ENCODE measurements at places on chromosomes 6 and 20.

- DNase-seq = no peak
Measured at GRCh38 chr6:129321303-129321702, 388.7 kb downstream of the ARHGAP18 start.

- no peak for DNase-seq
Measured at GRCh38 chr6:81138236-81138635, 614.2 kb downstream of the TENT5A start.

DNA sequence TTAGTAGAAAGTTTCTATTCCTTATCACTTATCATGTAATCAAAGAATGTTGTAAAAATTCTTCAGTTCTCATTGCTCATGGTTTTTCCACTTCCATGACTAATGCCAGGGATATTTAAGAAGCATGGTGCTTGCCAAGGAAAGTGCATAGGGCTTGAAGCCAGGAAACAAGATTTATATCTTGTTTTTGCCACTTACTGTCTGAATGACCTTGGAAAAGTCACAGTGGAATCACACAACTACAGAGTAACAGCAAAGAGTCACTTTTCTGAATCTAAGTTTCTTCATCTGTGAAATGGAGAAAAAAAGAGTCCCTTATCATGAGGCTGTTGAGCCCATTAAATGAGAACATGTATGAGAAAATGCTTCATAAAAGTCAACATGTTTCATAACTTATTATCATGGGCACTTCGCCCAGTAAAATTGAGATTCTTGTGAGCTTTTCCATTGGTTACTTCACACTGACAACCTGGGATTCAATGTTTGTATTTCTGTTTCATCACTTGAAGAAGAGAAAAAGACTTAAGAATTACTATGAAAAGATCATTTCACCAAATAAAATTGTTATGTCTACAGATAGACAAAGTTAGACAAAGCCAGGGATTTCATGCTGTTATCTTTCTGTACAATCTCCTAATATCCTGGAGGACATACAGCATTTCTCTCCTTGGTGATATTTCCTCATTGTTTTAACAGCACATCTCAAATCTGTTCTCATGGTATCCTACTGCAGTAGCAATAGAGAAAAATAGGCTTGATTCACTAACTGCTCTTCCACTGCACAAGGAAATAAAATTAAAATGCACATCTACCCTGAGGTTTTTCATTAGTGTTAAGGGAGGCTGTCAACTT, 7.6 kb upstream of the BMP5 start:
- peak; percentile 65 for DNase-seq

DNA sequence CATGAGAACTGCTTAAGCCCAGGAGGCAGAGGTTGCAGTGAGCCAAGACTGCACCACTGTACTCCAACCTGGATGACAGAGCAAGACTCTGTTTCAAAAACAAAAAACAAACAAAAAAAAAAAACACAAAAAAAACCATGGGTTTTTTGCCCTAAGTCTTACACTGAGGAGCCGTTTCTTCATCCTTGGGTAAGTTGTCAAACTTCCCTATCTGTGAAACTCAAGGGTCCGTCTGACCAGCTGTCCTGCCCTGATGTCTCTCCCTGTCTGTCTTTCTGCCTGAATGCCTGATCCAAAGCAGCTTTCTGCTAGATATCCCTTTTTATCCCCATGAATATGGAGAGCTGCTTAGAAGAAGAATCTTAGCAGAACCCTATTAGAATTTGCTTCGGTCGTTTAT, 41.3 kb upstream of the CLDN20 start:
- no peak for DNase-seq

- no peak for DNase-seq
Measured at GRCh38 chr6:45538641-45539547, 161.2 kb upstream of the SUPT3H start.

GRCh38 chr20:62156592-62157386, 13.2 kb downstream of the SS18L1 start:
- DNase-seq = no peak

- no peak for DNase-seq
Measured at GRCh38 chr20:9052136-9052535, 16.8 kb upstream of the PLCB4 start.

DNA sequence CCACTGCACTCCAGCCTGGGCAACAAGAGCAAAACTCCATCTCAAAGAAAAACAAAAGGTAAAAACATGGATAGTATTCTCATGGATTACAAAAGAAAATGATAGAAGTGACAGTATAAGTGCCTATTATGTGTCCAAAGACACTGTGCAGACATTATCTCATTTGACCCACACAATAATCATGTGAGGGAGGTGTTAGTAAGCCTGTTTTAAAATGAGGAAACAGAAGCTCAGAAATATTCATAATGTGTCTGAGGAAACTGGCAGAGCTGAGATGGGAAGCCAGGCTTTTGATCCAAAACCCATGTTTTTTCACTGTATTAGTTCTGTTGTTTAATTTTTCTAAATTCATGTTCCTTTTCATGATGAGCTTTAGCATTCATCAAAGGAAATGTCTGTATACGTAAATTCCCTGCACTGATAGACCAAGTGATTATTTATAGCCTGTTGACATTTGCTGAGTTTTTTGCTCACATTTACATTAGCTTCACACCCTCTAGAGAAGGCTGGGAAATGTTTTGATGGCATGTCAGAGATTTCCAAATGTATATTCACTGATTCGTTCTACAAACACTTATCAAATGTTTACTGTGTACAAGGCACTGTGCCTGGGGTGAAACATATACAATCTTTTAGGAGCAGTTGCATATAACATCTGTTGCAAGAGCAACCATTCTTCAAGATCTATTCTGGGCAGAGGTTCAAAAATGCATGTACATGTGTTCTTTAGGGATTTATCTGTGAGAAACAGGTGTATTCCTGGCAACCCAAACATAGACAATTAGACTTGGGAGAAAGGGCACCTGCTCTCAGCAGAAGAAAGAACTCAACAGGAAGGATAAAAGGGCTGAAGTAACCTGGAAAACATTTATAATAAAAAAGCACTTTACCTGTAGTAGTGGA, 331.5 kb downstream of the SAMD5 start:
- no peak for DNase-seq

DNA sequence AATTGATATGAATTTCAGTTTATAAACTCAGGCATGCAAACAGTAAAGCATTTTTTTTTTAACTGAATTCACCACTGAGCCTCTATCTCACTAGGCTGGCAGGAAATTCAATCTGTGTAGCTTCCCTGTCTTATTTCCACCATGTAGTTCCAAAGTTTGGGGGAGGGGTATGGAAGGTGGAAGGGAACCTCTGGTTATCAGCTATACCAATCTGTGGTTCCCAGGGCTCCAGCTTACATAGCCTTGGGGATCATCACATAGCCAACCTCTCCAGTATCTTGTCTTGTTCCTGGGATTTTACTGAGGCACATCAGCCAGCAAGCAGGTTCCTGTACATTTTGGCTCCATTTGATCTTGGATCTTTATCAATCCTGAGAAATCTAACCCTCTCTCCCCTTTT, 15.6 kb downstream of the RAD21L1 start:
- DNase-seq = no peak

DNA sequence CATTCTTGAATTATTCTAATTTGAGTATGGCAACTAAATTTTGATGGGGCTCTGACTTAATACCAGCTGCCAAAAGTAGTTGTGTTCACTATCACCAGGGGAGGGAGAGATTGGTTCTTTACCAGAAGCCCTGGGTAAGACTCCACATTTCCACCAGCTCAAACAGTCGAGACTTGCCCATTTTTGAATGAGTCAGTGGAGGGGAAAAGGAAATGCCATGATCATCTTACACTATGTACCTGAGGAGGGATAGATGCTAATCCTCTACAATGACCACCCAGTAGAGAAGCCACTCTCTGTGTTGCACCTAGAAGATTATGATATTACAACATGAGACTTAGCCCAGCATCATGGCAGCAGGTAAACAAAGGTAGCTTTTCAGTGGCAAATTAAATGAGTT, 77.0 kb upstream of the SGK1 start:
- DNase-seq = no peak

DNA sequence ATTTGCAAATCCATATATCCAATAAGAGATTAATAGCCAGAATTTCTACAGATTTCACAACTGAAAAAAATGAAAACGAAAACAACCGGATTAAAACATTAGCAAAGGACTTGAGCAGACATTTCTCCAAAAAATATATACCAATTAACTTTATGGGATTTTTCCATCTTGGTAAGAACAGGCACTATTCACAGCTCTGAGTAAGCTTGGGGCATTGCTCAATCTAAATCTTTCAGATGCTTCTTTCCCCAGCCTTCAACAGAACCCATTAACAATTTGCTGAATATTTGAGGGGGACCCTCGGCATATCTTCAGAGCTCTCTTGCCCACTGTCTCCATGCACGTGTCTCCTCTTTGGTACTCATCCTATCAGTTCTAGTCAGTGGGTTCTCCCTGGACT, 111.7 kb upstream of the CD93 start:
- no peak for DNase-seq

DNA sequence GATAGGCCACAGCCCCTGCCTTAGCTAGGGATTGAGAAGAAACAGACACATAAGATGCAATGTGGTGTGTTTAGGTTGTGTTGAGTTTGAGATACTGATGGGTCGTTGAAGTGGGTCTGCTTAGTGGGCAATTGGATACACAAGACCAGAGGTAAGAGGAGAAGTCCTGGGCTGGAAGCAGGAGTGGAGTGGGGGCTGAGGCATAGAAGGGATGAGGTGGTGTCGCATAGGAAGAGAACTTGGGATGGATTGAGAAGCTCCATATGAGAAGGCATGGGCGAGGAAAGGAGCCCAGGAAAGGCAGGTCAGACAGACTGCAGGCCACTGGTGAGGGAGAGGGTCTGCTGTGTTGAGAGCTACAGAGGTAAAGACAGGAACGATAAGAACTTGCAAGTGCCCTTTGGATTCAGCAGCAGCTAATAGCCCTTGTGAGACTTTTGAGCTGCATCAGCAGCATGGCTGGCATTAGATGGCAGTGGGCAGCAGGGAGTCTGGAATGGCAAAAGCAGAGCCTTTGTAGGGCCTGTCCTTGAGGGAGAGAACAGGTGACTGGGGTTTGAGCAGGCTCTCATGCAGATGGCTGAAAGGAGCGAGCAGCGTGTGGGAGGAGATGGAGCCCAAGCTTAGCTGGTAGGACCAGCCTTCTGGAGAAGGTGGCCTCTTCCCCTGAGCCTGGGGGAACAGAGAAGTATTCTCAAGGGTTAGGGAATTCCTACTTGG, 33.2 kb downstream of the PLCG1 start:
- DNase-seq = no peak

DNA sequence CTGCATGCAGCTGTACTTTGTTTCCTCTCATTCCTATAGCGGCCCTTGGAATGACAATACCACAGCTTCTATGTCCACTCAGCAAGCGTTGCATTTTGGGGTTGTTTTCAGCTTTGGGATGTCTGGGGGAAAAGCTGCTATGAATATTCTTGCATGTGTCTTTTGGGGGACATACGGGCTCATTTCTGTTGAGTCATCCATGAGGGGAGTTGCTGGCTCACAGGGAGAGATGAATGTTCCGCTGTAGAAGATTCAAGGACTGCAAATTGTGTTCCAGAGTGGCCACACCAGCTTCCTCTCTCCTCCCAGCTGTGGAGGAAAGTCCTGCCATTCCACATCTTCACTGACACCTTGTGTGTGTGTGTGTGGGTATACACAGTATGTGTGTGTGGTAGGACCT, 43.3 kb downstream of the TGM2 start:
- no peak for DNase-seq

DNA sequence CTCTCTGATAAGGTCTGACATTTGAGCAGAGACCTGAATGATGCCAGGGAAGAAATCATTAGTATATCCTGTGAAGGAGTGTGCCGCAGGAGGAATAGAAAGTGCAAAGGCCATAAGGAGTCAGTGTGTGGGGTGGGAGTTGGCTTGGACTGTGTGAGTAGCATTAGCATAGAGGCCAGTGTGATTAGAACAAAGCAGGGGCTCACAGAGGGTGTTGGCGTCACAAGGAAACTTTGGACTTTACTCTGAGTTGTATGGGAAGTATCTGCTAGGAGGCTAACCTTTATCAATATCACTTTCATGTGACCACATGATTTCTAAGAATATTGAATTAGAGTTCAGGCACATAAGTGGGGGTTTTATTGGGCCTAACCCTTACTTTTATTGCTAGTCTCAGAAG, 12.1 kb downstream of the TMEM200A start:
- DNase-seq = no peak

DNA sequence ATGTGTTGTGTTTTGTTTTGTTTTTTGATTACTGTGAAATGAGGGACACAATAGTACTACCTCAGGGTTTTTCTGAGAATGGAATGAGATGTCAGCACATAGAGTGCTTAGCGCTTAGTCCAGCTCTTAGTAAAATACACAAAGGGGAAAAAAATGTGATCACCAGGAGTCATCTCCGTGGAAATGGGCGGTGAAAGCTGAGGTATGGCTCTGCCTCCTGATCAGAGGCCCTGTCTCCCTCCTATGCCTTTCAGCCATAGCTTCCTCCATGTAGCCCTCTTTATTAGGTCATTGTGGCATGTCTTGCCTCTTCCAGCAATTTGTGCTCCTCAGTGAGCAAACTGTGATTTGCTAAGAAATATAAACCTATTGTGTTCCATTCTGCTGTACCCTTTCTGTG, 13.0 kb downstream of the PSMF1 start:
- DNase-seq = no peak

- no peak for DNase-seq
Measured at GRCh38 chr6:16343593-16343992, 105.2 kb downstream of the GMPR start.

GRCh38 chr6:150579611-150580010, 20.1 kb upstream of the PLEKHG1 start:
- no peak for DNase-seq

- DNase-seq = no peak
Measured at GRCh38 chr6:99066044-99066443, 118.3 kb upstream of the FBXL4 start.

GRCh38 chr6:147741389-147741788, 232.9 kb downstream of the SAMD5 start:
- DNase-seq = no peak

GRCh38 chr6:158559338-158559894, 475 bp upstream of the TMEM181 start:
- no peak for DNase-seq

GRCh38 chr6:108452711-108453195, 108.0 kb upstream of the FOXO3 start:
- DNase-seq = no peak

- DNase-seq = no peak
Measured at GRCh38 chr20:38782275-38782674, 23.2 kb upstream of the PPP1R16B start.

DNA sequence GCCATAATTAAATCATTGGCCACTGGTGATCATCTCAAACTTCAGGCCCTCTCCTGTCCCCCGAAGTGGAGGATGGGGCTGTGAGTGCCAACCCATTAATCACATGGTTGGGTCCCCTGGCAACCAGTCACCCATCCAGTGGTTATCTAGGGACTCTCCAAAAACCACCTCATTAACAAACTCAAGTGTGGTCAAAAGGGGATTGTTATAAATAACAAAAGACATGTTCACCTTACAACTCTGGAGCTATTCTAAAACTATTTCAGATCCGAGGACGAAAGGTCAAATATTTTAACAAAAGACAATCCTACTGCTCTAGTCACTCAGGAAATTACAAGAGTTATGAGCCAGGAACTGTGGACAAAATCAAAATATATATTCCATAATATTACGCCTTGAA, 95.5 kb upstream of the PRND start:
- DNase-seq = no peak

Data from kidney epithelial cell (primary cell).